ENCODE measurements at places on chromosomes 7 and 10.

- DNase-seq: no peak
Measured at GRCh38 chr7:4828720-4829383, 33.0 kb downstream of the PAPOLB start.

- DNase-seq: no peak
Measured at GRCh38 chr7:128357217-128357613, 4.3 kb downstream of the PRRT4 start.

DNA sequence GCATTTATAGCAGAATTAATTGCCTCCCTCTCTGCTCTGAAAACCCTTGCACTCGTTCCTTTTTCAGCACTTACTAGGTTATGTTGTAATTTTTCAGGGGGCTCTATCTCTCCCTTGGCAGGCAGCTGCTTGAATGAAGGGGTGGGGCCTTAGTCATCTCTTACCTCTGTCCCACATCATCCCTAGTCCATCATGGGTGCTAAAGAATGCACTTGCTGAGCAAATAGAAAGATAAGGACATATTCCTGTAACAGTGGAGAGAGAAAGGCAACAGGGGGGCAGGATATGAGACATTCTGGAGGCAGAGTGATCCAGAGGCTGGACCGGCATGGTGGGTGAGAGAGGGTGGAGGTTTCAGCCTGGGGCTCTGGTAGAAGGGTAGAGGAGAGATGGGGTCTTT, 60.0 kb downstream of the MINDY4 start:
- peak; percentile 48 for DNase-seq

- DNase-seq: no peak
Measured at GRCh38 chr10:76043261-76043660, 611.8 kb downstream of the LRMDA start.

DNA sequence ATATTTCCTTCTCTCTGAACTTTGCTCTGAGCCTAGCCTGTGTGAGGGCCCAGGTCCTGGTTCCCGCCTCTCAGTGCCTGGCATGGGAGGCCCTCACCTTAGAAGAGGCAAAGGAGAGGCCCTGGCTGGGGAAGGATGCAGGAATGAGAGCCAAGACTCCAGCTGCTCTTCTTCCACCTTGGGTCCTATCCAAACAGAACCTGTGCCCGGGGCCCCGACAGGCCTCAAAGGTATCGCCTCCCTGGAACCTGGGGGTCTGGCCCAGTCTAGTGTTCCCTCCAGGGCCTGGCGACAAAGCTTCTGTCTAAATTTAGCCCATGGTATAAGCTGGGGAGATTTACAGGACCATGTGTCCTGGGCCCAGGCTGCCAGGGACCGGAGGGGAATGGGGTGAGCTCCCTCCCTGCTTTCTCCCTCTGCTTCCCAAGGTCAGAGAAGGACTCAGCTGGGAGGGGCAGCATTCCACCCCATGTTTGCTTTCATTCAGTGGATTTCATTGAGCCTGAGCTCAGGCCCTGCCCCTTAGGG, 12.0 kb upstream of the CRHR2 start:
- DNase-seq: no peak

DNA sequence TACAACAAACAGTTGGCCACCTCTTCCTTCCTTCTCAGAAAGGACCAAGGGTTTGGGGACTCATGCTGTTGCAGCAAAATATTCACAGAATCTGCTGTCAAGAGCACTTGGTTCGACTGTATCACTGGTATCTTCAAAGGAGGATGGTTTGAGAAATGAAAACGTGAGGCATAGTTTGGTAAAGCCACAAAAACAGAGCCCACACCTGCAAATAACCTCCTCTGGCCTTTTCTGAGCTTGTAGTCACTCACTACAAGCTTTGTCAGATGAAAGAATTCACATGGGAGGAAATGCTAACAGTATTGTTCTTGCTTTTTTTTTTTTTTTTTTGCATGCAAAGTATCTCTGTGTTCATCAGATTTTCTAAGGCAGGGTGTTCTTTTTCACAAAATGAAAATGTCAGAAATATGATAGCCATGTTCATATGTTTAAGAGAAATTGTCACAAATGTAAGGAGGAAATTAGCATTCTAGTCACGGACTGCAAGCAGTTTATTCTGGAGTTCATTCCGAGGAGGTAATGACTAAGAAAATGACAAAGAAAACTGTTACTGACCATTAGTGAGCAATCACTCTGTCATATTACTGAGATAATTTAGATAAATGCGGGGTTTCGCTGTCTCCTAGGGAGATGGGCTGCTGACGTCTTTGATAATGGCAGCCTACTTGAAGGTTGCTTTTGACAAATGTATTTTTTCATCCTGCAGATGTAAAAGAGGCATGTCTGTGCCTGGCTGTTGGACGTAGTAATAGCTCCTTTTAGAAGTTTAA, 117.8 kb upstream of the MYO3A start:
- DNase-seq: no peak
